NCI-H510A treated with DMSO at 0.1 percent for 48 hours (cell line): ENCODE measurements at places on chromosomes 16 and 17.

DNA sequence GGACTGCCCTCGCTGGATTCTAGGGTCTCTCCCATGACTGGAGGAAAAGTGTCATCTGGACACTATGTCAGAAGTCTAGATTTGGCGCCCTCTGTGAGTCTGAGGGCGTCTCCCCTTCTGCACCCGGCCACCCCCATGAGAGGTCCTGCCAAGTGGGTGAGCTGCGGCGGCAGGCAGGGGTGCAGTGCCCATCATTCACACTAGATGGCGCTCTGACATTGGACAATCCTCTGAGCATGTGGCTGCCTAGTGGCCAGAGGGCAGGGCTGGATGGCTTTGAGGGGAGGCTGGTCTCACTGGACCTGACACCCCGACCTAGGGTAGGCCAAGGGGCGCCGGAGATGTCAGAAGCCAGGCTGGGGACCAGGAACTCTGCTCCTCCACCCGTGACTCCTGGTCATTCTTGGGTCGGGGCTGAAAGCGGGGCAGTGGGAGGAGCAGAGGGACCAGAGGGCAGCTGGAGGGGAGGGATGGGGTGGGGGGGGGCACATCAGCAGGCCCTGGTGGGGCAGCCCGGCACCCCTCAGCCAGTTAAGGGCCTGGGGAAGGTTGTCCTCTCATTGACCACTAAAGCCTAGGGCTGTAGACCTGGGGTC is 28.0 kb downstream of the MRM1 start:
- peak; percentile 74 for DNase-seq

- DNase-seq: no peak
Measured at GRCh38 chr17:56653877-56654276, 60.4 kb downstream of the NOG start.

DNA sequence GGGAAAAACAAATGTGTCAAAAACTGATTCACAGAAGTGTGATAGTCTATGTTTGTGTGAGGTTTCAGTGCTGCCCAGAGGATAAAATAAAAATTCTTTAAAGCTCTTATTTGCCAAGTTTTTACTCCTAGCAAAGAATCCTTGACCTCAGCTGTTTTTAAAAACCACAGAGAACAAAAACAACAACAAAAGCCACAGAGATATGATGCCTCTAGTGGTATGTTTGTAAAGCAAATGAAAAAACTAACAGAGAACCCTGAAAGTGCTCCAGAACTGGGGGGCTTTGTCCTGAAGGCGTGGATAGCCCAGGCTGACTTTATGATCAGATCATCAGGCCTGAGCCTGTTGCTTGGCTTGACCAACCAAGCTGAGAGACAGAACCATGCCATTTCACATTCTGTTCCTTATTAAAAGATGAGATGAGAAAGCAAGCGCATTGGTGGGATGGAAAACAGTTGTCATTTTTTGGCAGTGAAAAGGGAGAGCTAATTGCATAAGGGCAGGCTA is 411.0 kb downstream of the CPPED1 start:
- no peak for DNase-seq

- no peak for DNase-seq
Measured at GRCh38 chr16:77856438-77857160, 68.2 kb downstream of the VAT1L start.
